Stimulated activated naive CD4-positive, alpha-beta T cell treated with Interleukin-2 at 50 U/mL for 16 hours (primary cell): ENCODE measurements at places on chromosomes 5 and 9.

DNA sequence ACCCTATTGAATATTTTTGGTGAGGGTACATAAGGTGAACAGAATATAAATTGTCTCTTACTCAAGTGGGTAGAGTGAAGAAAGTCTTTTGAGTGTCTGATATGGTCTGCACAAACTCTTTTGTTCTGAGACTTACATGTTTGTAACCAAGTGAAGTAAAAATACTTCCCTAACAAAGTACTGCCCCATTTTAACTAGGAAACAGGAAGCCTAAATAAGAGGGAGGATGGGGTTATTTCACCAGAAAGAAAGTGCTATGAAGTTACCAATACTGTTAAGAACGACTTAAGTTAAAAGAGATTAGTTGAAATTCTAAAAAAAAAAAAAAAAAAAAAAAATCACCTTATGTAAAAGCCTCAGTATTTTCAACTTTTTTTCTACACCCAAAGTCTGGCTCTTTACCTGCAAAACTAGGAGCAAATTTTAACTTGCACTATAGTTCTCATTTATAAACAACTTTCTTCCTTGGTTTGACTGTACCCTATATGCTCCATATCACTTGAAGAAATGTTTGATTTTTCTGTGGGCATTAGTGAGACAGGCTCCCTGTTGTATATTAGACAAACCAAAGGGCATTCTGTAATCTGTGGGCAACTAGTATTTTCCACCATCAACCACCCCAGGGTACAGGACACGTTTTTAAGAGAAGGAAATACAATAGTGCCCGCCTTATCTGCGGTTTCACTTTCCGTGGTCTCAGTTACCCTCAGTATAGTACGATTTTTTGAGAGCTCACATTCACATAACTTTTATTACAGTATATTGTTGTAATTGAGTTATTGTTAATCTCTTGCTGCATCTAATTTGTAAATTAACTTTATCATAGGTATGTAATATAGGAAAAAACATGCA lies 127.7 kb downstream of the NR3C1 start:
- DNase-seq = no peak

DNA sequence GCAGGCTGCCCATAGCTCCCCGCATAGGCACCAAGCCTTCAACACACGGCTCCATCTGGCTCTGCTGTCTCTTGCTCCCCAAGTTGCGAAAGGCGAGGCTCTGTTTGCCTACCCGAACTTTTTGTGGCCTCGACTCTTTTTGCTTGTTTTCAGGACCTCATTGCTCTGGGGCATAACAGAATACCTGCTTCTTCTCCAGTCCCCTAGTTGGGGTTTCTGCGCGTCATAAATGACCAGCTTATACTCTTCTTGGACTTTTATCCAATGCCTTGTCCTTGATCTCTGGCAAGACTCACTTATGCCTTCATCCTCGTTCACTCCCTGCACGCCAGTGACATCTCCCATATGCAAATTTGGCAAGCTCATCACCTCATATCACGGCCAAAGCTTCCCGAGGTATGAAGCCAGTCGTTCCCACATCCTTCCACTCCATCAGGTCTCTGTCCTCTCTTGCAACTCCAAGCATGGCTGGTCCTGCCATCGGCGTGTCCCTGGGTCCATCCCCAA lies 238.8 kb upstream of the ADAMTS16 start:
- no peak for DNase-seq

GRCh38 chr5:80957031-80957761 lies 3.0 kb upstream of the RASGRF2 start:
- no peak for DNase-seq

GRCh38 chr9:126611592-126612325 lies 2.0 kb upstream of the LMX1B start:
- DNase-seq = peak; percentile 61

- no peak for DNase-seq
Observed at GRCh38 chr5:98722188-98722587, 51.3 kb upstream of the RGMB start.

DNA sequence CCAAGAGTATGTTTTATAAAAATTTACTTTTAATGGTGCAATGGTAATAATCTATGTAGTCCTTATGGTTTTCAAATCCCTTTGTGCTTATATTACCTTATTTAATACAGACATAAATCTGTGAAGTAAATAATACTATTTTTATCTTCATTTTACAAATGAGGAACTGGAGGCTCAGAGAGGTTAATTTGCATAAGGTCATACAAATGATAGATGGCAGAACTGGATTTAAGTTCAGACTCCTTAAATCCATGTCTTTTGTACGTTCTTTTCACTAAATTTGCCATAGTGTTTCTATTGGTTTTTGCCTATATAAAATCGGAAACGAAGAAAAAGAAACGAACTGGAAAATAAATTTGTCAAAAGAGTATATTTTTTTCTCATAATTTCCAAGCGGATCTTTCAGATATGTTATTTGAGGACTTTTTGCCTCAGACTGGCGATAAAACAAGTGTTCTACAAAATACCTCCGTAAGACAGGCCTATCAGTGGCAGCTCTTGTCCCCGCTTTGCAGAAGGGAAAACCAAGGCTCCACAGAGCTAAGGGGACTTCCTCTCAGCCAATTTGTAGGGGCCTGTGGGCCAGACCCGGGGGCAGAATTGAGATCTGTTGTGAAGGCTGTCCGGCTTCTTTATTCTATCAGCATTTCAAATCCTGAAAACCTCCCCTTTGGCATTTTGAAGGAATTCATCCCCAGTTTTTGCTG lies 1.1 kb upstream of the TNFAIP8 start:
- DNase-seq = no peak

- no peak for DNase-seq
Observed at GRCh38 chr5:75260708-75261107, 24.0 kb upstream of the ANKRD31 start.

- no peak for DNase-seq
Observed at GRCh38 chr9:28925157-28925556, 1351.9 kb upstream of the C9orf72 start.
